ENCODE measurements at places on chromosomes 2 and 18. TPM values are rescaled to one million over a fixed set of nuclear protein-coding genes. Genes with fewer than 3 reads are reported as not detected.

DNA sequence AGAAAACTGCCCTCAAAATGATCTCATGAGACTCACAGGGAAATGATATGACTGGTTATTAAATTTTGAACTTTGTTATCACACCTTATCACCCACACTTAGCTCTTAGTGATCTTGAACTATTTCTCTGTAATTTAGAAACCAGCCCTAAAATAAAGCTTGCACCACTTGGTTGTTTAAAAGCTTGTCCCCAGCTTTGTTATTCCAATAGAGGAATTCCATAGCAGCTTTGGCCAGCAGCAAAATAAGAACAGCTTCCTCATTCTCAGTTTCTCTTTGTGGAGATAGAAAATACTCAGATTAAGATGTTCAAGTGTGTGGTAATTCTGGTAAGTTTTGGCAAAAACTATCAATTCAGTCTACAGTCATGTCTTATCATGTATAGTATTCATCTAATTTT, 54.4 kb upstream of the CCDC68 start:
- no peak overlapping the region for H3K4me3 ChIP-seq
- no peak overlapping the region for H3K27ac ChIP-seq
- no peaks in the 10 kb centered on the region for H3K36me3 ChIP-seq

GRCh38 chr2:94955702-94956101, 69.8 kb upstream of the MAL start:
- peaks cover 4% of the 10 kb centered on the region for H3K27me3 ChIP-seq
- no peak overlapping the region for H3K4me3 ChIP-seq
- no peaks in the 10 kb centered on the region for H3K4me1 ChIP-seq

DNA sequence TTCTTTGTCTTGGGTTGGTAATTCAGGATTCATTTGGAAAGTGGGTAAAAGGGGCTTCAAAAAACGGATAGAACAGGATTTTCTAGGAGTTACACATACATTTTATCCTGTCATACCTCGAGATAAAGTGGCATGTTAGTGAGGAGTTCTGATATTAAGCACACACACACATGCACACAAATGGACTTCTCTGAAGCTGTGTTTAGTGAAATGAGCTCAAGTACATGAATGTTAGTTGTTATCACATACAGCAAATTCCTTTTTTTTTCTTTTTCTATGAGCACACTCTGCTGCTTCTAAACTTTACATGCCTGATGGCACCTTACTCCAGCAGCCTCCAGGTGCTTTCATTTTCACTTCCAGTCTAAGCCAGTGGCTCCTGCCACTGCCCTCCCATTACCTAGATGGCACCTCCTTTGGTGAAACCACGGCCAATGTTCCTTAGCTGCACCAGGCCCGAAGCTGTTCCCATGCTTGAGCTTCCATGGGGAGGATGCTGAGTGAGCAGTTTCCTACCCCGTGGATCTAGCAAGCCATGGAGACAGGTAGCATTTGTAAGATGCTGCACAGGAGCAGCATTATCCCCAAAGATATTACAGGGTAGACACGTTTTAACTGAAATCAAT, 49.7 kb downstream of the STAT1 start:
- no peaks in the 10 kb centered on the region for H3K27me3 ChIP-seq
- no peaks in the 10 kb centered on the region for H3K4me1 ChIP-seq
- H3K36me3 ChIP-seq = peaks cover 60% of the 10 kb centered on the region
- H3K27ac ChIP-seq = no peak overlapping the region

- no peak overlapping the region for H3K27ac ChIP-seq
- H3K4me1 ChIP-seq = no peaks in the 10 kb centered on the region
- H3K36me3 ChIP-seq = no peaks in the 10 kb centered on the region
- H3K27me3 ChIP-seq = no peaks in the 10 kb centered on the region
Observed at GRCh38 chr2:63488118-63488713, 100.1 kb downstream of the WDPCP start.

DNA sequence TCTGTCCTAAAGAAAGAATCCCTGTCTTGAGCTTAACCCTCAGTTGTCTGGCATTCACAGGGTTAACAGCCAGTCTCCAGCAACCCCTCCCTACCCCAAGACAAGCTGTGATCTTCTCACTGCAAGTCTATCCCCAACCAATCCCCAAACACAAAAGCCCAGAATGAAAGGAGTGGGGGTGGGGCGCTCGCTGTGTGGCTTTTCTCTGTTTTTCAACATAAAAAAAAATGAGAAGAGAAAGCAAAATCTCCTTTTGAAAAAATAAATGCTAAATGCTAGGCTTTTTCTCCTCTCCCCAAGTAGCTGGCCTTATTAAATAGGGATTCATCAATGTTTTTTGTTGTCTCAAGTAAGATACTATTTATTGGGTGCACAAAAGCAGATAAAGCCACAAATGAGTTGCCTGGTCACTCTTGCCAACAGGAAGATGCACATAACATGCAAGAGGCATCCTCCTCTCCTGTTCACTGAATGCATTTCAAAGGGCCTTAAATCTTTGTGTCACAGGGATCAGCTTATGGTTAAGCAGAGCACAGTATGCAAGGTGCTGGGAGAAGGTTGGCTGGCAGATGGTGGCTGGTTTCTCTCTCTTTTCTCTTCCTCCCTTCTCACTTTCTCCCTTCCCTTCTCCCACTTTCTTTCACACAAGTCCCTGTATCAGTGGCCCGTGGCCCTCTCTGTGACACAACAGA, 225.6 kb downstream of the CMPK2 start:
- no peaks in the 10 kb centered on the region for H3K4me1 ChIP-seq
- no peaks in the 10 kb centered on the region for H3K27me3 ChIP-seq
- no peak for DNase-seq
- H3K36me3 ChIP-seq = no peaks in the 10 kb centered on the region
- H3K27ac ChIP-seq = no peak overlapping the region

Gene DSG4
- total RNA-seq = 3.2 TPM
